Sigmoid colon (tissue), 7 donors: ENCODE measurements at places on chromosomes 7 and 10. TPM values are rescaled to one million over a fixed set of nuclear protein-coding genes. Genes with fewer than 3 reads are reported as not detected.

- no peak overlapping the region for H3K27ac ChIP-seq
- no peaks in the 10 kb centered on the region for H3K4me1 ChIP-seq
Measured at GRCh38 chr10:100835810-100836209, 77.0 kb upstream of the SLF2 start.

DNA sequence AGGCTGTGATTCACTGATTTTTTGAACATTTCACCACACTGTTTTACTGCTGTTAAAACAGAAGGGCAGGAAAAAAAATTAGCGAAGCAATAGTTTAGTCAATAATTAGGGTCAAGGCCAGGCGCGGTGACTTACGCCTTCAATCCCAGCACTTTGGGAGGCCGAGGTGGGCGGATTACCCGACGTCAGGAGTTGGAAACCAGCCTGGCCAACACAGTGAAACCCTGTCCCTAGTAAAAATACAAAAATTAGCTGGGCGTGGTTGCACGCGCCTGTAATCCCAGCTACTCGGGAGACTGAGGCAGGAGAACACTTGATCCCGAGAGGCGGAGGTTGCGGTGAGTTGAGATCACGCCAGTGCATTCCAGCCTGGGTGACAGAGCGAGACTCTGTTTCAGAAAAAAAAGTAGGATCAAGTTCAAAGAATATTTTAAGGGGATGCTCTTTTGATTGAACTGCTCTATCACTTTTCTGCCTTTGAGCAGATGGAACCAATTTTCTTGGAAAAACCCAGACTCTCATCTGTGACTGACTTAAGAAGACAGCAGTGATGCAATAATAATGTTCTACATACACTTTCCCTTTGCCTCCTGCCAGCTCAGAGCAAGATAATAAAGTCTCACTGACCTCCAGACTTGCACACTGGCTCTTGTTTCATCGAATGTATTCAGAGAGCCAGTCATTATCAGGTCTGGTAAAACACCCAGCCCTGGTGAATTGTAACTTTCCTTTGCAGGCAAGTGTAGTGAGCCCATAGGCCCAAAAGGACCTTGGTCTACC, 1.6 kb upstream of the PPA1 start:
- no peak overlapping the region for H3K27ac ChIP-seq
- no peak for DNase-seq
- H3K27me3 ChIP-seq, result no peaks in the 10 kb centered on the region
- H3K4me3 ChIP-seq, result no peak overlapping the region
- peaks cover 11% of the 10 kb centered on the region for H3K4me1 ChIP-seq

FAM200A gene
- 5.3 TPM for total RNA-seq

- no peaks in the 10 kb centered on the region for H3K27me3 ChIP-seq
- no peaks in the 10 kb centered on the region for H3K4me1 ChIP-seq
- no peak overlapping the region for H3K4me3 ChIP-seq
Measured at GRCh38 chr7:16123117-16123770, 298.1 kb downstream of the CRPPA start.

PHKG1 gene
- 5.5 TPM for total RNA-seq

ZMYND11 gene
- 138 TPM for total RNA-seq

STOX1 gene
- 0.41 TPM for total RNA-seq

DNA sequence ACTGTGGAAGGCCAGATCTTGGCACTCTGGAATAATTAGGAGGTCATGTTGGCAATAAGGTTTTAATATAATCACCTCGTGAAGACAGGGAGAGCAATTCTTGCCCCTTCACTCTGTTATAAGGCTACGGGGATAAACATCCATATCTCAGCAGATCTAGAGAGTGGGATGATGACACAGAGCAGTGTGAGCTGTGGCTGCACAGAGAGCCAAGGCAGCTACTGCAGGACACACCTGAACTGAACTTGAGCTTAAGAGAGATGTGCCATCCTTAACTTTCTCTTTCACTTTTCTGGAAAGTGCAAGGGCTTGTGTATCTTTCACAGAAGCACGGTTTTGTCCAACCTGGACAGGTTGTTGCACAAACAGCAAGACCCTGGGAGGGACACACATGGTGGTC, 174.7 kb downstream of the GATA3 start:
- no peaks in the 10 kb centered on the region for H3K4me1 ChIP-seq
- H3K27ac ChIP-seq, result no peak overlapping the region
- DNase-seq, result no peak
- H3K36me3 ChIP-seq, result no peaks in the 10 kb centered on the region
- no peaks in the 10 kb centered on the region for H3K27me3 ChIP-seq

DNA sequence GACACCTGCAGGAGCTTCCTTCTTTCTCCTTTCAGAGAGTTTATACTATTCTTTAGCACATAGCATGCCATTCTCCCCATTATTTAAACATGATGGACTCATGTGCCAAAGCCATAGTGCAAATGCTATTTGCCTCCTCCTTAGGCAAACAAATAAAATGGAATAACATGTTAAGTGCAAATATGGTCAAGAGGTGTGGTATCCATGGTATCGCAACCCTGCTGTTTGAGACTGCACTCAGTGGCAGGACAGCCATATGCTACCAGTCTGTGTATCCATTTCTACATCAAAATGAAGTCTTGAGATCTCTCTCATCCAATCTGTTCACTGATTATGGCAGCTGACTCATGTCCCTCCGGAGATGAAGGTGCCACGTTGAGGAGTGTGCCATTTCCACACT, 22.8 kb downstream of the HEPACAM2 start:
- DNase-seq, result no peak
- no peaks in the 10 kb centered on the region for H3K27me3 ChIP-seq
- H3K4me1 ChIP-seq, result no peaks in the 10 kb centered on the region
- H3K4me3 ChIP-seq, result no peak overlapping the region

SPOCK2 gene
- 10.0 TPM for total RNA-seq

DNA sequence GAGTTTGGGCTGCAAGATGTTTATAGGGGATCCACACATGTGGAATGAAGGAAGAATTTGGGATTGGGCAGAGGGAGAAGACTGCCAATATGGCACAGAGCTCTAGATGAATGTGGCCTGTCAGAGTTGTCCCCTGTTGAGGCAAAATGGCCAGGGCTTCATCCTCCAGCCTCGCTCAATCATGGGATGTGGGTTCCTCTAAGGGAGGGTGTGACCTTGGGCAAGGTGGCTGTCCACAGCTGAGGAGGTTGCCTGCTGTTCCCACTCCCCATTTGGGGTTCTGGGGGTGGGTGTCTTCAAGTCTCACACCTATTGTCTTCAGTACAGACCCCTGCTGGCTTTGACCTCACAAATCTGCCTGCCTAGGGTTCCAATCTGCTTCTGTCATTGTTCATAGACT, 121.6 kb upstream of the FAM204A start:
- DNase-seq, result no peak
- H3K27ac ChIP-seq, result no peak overlapping the region
- H3K36me3 ChIP-seq, result no peaks in the 10 kb centered on the region

VPS37D gene
- total RNA-seq, result 3.6 TPM

TUBAL3 gene
- not detected for total RNA-seq

GRCh38 chr7:29102558-29103151, 43.7 kb downstream of the CPVL start:
- DNase-seq, result peak; percentile 81
- H3K4me1 ChIP-seq, result no peaks in the 10 kb centered on the region
- H3K27me3 ChIP-seq, result no peaks in the 10 kb centered on the region

- H3K4me3 ChIP-seq, result no peak overlapping the region
- no peaks in the 10 kb centered on the region for H3K4me1 ChIP-seq
- H3K27ac ChIP-seq, result no peak overlapping the region
- H3K36me3 ChIP-seq, result no peaks in the 10 kb centered on the region
- no peaks in the 10 kb centered on the region for H3K27me3 ChIP-seq
Measured at GRCh38 chr10:85612833-85613232, 753.8 kb downstream of the GRID1 start.

GIMAP7 gene
- total RNA-seq, result 14.6 TPM

DNA sequence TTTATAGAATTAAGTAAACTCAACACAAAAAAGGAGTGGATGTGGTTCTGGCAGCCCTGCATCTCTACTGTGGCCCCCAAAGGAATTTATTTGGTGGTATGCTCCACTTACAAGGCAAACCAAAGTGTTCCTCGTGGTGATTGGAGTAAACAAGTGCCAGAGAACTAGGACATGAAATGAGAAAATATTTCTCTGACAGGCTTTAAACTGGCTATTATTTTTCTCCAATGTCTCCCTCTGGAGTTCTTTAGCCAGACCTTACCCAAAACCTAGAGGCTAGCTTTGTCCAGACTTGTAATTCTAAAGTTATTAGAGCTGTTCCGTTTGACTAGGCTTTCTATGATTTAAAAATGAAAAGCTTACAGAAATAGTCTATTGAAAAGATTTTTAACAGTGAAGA, 990.1 kb downstream of the CNTNAP2 start:
- H3K4me3 ChIP-seq, result no peak overlapping the region
- no peaks in the 10 kb centered on the region for H3K27me3 ChIP-seq
- no peak overlapping the region for H3K27ac ChIP-seq

- no peak overlapping the region for H3K27ac ChIP-seq
- no peak for DNase-seq
- H3K4me1 ChIP-seq, result no peaks in the 10 kb centered on the region
- H3K36me3 ChIP-seq, result no peaks in the 10 kb centered on the region
Measured at GRCh38 chr10:60167050-60167449, 222.6 kb downstream of the ANK3 start.

GDF2 gene
- total RNA-seq, result not detected

GRCh38 chr7:131553931-131554330, 2.5 kb downstream of the PODXL start:
- H3K4me3 ChIP-seq, result no peak overlapping the region
- H3K27ac ChIP-seq, result no peak overlapping the region
- no peak for DNase-seq
- H3K4me1 ChIP-seq, result peaks cover 67% of the 10 kb centered on the region
- no peaks in the 10 kb centered on the region for H3K36me3 ChIP-seq
- H3K27me3 ChIP-seq, result no peaks in the 10 kb centered on the region

LRRD1 gene
- total RNA-seq, result not detected

DNA sequence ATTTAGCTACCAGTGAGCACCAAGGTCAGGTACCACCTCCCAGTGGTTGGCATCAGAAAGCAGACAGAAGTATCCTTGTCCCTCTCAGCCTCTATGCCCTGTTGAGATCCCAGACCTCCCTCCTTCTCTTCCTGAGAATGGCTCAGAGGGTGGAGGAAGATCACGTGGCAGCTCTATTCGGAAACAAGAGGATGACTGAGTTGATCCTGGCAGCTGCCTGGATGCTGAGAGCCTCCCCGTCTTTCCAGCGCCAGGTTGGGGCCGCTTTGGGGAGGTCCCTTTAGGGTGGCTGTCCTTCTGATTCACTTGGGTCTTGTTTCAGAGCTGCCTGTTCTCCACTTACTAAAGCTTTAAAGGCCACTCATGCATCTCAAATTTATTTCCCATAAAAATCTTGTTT, 36.9 kb upstream of the NPFFR1 start:
- DNase-seq, result no peak
- H3K4me3 ChIP-seq, result no peak overlapping the region
- no peaks in the 10 kb centered on the region for H3K27me3 ChIP-seq
- no peak overlapping the region for H3K27ac ChIP-seq

DNA sequence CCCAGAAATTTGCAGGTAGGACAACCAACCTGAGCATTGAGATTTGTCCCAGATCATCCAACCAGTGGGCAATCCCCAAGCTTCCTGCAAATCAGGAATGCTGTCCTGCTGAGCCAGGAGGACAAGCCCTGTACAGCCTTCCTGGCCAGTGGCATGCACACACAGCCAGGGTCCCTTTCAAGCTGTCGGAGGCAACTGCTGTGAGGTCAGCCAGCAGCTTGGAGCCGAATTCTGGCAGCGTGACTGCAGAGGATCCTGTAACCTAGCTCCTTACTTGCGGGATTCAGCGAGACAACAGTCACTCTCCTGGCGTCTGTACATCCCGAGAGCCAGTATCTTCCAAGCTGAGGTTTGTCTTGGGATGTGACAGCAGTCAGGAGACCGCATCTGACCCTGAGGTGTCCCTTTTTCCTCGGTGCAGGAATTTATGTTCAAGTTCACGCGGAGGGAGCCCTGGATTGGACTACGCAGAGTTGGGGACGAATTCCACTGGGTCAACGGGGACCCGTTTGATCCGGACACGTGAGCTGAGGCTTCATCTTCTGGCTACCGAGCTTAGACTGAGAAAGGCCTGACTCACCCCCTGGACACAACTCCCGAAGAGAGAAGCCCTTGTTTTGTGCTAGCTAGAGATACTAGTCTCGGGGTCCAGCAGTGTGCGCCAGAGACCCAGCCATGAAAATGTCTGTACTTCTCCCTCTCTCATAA, 18.3 kb downstream of the CLEC2L start:
- no peak overlapping the region for H3K27ac ChIP-seq
- no peak overlapping the region for H3K4me3 ChIP-seq
- DNase-seq, result no peak
- H3K4me1 ChIP-seq, result peaks cover 6% of the 10 kb centered on the region
- no peaks in the 10 kb centered on the region for H3K36me3 ChIP-seq

AMPH gene
- total RNA-seq, result 4.3 TPM

- no peak for DNase-seq
- no peaks in the 10 kb centered on the region for H3K36me3 ChIP-seq
- H3K4me3 ChIP-seq, result no peak overlapping the region
Measured at GRCh38 chr7:47601119-47601880, 19.4 kb upstream of the TNS3 start.

DNA sequence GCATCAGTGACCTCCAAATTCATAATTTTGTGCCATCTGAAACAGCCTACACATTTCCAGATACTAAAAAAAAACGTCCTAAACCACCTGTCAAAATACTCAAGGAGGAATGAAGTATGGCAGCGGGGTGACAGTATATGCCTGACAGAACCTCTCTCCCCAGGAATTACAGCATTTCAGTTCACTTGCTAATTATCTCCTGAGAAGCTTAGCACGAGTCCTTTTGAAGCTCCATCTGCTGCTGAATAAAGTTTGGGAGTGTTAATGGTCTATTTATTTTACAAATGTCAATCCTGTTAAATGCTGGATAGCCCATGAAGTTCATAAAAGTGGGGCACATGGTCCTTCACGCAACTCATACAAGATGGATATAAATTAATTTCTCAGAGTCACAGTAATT, 29.4 kb upstream of the ANLN start:
- DNase-seq, result no peak
- no peaks in the 10 kb centered on the region for H3K36me3 ChIP-seq
- H3K27ac ChIP-seq, result no peak overlapping the region
- H3K4me3 ChIP-seq, result no peak overlapping the region
- H3K27me3 ChIP-seq, result no peaks in the 10 kb centered on the region
- H3K4me1 ChIP-seq, result no peaks in the 10 kb centered on the region

DNA sequence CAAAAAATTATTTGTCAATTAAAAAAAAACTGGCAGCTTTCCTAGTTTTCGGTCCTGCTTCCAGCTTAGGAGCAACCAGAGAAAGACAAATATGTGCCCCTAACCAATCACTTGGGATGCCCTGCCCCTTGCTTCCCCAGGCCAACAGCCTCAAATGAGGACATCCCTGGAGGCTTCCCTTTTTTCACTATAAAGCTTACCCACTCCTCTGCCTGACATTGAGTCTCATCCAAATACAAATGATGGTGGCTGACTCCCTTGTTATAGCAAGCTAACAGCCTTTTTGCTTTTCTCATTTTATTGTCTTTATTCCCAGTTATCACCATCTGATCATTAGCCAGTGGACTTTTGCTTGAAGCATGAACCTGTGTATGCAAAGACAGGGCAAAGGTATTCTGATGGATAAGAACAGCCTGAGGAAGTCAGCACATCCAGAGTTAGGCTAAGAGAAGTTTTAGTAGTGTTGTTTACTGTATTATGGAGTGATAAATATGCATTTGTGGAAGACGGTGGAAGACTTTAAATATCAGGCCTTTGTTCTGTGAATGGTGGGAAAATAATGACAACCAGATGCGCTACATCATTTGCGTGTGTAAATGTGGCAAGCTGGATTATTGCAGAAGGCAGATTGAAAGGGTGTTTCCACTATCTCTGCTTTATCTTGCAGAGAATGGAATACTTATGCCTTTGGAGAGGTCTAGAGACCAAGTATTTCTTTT, 1.7 kb upstream of the CCM2 start:
- H3K36me3 ChIP-seq, result no peaks in the 10 kb centered on the region
- H3K4me3 ChIP-seq, result peak overlapping the region; percentile 85
- H3K27me3 ChIP-seq, result no peaks in the 10 kb centered on the region
- H3K4me1 ChIP-seq, result peaks cover 17% of the 10 kb centered on the region
- H3K27ac ChIP-seq, result peak overlapping the region; percentile 90
